ENCODE measurements at places on chromosomes 2 and 18. TPM values are rescaled to one million over a fixed set of nuclear protein-coding genes. Genes with fewer than 3 reads are reported as not detected.

DNA sequence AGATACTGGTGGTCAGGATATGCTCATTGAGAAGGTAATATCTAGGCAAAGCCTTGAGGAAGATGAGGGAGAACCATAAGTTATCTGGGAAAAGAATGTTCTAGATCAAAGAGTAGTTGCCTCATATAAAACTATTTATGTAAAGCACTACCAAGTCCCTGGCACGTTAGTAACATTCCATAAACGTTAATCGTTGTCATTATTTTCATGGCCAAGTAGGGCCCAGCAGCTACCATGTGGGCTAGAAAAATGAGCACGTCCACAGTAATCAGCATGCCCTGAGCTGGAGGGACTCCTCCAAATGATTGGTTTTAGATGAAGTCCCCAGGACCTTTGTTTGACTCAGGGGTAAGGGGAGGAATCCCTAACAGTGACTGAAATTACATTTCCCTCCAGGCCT is 32.7 kb upstream of the AFTPH start:
- DNase-seq, result no peak
- no peaks in the 10 kb centered on the region for H3K4me1 ChIP-seq
- no peak overlapping the region for H3K27ac ChIP-seq
- H3K27me3 ChIP-seq, result no peaks in the 10 kb centered on the region
- no peaks in the 10 kb centered on the region for H3K36me3 ChIP-seq

GRCh38 chr2:170587922-170588321 is 127.2 kb upstream of the SP5 start:
- DNase-seq, result no peak
- H3K4me1 ChIP-seq, result no peaks in the 10 kb centered on the region
- H3K27me3 ChIP-seq, result no peaks in the 10 kb centered on the region
- H3K27ac ChIP-seq, result no peak overlapping the region
- no peak overlapping the region for H3K4me3 ChIP-seq
- H3K36me3 ChIP-seq, result no peaks in the 10 kb centered on the region

GRCh38 chr2:205930209-205930608 is 155.8 kb downstream of the INO80D start:
- DNase-seq, result no peak
- no peaks in the 10 kb centered on the region for H3K27me3 ChIP-seq
- H3K4me1 ChIP-seq, result no peaks in the 10 kb centered on the region
- no peak overlapping the region for H3K4me3 ChIP-seq
- no peak overlapping the region for H3K27ac ChIP-seq
- no peaks in the 10 kb centered on the region for H3K36me3 ChIP-seq

GRCh38 chr2:173402405-173402974 is 47.8 kb downstream of the CDCA7 start:
- H3K4me1 ChIP-seq, result no peaks in the 10 kb centered on the region

- H3K36me3 ChIP-seq, result no peaks in the 10 kb centered on the region
- peaks cover 6% of the 10 kb centered on the region for H3K4me1 ChIP-seq
- H3K27ac ChIP-seq, result no peak overlapping the region
- no peak overlapping the region for H3K4me3 ChIP-seq
- H3K27me3 ChIP-seq, result no peaks in the 10 kb centered on the region
- DNase-seq, result no peak
These were observed 301.7 kb downstream of the TCF4 start for GRCh38 chr18:55286257-55286825.

DNA sequence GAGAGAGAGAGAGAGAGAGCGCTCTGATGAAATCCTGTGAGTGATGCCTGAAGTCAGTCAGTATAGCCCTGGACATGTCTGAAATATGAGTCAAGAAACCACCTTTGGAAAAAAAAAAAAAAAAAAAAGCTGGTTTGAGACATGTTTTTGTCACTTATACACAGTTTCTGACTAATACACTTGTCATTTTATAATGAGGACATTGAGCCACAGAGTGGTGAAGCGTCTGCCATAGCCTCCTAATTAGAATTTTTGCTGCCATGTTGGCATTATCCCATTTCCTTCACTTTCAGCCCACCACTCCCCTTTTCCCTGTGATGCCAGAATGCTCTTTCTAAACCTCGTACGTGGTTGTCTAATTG is 15.7 kb upstream of the MYO3B start:
- H3K4me3 ChIP-seq, result no peak overlapping the region
- H3K27me3 ChIP-seq, result no peaks in the 10 kb centered on the region
- H3K4me1 ChIP-seq, result no peaks in the 10 kb centered on the region
- no peak for DNase-seq

DNA sequence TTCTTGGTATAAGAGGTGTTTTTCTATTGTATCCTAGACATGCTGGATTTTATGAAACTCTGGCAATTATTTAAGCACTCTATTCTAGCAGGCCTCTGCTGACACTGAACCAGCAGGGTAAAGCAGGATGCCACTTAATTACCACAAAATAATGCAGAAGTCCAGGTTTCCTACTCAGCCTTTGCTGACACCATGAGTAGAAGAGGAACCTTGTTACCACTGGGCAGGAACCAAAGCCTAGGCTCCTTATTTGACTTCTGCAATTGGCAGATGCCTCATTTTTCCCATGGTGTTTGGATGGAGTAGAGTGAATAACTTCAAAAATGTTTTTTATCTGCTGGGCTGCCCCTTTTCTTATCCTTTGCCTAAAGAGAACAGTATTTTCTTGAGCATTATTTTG is 60.8 kb downstream of the THNSL2 start:
- no peaks in the 10 kb centered on the region for H3K36me3 ChIP-seq
- no peaks in the 10 kb centered on the region for H3K27me3 ChIP-seq
- H3K4me3 ChIP-seq, result no peak overlapping the region
- no peak overlapping the region for H3K27ac ChIP-seq

GRCh38 chr2:201084863-201085262 is 13.1 kb downstream of the NDUFB3 start:
- no peaks in the 10 kb centered on the region for H3K36me3 ChIP-seq
- no peaks in the 10 kb centered on the region for H3K4me1 ChIP-seq
- H3K4me3 ChIP-seq, result no peak overlapping the region
- DNase-seq, result no peak

- H3K36me3 ChIP-seq, result no peaks in the 10 kb centered on the region
- no peaks in the 10 kb centered on the region for H3K27me3 ChIP-seq
- no peaks in the 10 kb centered on the region for H3K4me1 ChIP-seq
- no peak overlapping the region for H3K27ac ChIP-seq
- no peak for DNase-seq
These were observed 475.6 kb upstream of the HS6ST1 start for GRCh38 chr2:128794285-128794684.

DNA sequence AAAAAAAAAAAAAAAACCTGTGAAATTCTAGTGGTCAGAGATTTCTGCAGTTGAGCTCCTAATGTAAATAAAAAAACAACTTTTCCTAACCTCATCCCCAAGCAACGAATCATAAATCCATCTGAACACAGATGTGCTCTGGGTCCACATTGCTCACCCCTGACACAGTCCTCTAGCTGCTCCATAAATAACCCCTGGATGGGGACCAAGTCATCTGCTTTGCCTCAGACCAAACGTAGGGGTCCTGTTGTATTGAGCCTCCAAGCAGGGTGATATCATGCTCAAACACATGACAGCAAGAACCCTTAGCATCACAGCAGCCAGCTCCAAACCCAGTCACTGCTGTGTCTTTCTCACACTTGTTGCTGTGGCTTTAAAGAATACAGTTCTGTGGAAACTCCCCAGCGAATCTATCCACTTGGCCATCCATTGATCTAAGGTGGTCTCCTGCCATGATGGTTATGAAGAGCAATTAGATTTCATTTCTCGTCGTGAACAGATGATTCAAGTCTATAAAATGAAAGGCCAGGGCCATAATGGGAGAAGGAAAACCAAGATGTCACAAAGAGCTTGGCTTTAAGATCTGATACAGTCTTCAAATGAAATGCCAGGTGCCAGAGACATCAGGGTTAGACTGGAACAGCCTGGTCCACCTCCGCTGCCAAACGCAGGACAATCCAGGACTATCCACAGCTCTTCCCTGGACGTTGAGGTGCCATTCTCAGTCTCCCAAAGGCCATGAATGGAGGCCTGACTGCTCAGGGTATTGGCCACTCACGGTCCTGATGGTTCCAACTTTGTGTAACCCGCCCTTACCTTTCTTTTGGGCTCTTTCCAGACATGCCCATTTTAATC is 39.0 kb downstream of the TBC1D8 start:
- H3K4me1 ChIP-seq, result peaks cover 10% of the 10 kb centered on the region
- no peak overlapping the region for H3K4me3 ChIP-seq
- no peaks in the 10 kb centered on the region for H3K27me3 ChIP-seq

DNA sequence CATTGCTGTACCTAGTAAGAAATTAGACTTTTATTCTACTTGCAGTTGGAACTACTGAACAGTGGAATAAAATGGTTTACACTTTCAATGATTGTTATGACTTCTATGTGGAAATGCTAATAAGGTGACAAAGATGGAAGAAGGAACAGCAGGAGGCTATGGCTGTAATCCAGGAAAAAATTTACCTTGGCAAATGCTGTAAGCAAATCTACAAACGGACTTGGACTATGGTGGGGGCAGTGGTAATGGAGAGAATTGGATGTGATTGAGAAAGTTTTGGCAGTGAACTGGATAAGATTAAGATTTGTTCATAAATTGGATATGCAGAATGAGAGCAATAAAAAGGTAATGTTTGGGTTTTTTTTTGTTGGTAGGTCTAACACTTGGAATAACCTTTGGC is 111.0 kb upstream of the ERBB4 start:
- DNase-seq, result no peak
- H3K4me1 ChIP-seq, result no peaks in the 10 kb centered on the region
- H3K27me3 ChIP-seq, result no peaks in the 10 kb centered on the region
- no peak overlapping the region for H3K27ac ChIP-seq
- no peaks in the 10 kb centered on the region for H3K36me3 ChIP-seq

DNA sequence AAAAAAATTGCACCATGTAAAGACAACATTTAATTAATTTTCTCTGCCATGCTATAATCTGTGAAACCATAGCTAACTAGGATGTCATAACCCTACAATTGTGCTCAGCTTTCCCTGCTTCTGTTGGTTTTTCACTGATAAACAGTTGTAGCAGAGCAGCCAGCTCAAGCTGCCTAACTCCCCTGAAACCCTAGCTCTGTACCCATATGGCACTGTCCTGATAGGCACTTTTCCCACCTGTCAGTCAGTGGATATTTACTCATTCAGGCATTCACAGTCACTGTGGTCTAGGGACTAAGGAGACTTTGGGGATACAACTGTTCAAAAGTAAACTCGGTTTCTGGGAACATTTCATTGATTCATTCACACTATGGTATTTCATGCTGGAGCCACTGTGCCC is 407.0 kb downstream of the DSEL start:
- no peak overlapping the region for H3K27ac ChIP-seq
- no peak overlapping the region for H3K4me3 ChIP-seq
- H3K36me3 ChIP-seq, result no peaks in the 10 kb centered on the region
- no peaks in the 10 kb centered on the region for H3K27me3 ChIP-seq
- H3K4me1 ChIP-seq, result no peaks in the 10 kb centered on the region

DNA sequence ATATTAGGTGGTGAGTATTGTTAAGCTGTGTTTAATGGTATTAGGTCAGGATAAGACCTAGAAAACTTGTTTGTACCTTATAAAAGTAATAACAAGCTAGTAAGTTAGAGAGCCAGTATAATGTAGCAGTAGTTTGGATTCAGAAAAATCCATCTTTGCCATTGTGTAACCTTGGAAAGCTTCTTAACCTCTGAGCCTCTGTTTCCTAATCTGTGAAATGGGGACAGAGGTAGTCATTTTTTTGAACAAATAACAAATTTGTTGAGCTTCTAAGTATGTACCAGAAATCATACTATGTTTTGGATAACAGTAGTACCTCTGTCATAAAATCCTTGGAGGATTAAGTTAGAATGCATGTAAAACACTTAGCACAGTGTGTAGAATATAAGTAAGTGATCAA is 12.5 kb downstream of the GLS start:
- DNase-seq, result no peak
- no peaks in the 10 kb centered on the region for H3K4me1 ChIP-seq
- no peak overlapping the region for H3K4me3 ChIP-seq
- H3K27me3 ChIP-seq, result no peaks in the 10 kb centered on the region
- H3K36me3 ChIP-seq, result no peaks in the 10 kb centered on the region

GRCh38 chr2:38106405-38107094 is 30.6 kb upstream of the CYP1B1 start:
- no peaks in the 10 kb centered on the region for H3K27me3 ChIP-seq
- no peak overlapping the region for H3K4me3 ChIP-seq
- peaks cover 9% of the 10 kb centered on the region for H3K4me1 ChIP-seq
- peak overlapping the region; percentile 46 for H3K27ac ChIP-seq
- DNase-seq, result no peak
- H3K36me3 ChIP-seq, result no peaks in the 10 kb centered on the region

DNA sequence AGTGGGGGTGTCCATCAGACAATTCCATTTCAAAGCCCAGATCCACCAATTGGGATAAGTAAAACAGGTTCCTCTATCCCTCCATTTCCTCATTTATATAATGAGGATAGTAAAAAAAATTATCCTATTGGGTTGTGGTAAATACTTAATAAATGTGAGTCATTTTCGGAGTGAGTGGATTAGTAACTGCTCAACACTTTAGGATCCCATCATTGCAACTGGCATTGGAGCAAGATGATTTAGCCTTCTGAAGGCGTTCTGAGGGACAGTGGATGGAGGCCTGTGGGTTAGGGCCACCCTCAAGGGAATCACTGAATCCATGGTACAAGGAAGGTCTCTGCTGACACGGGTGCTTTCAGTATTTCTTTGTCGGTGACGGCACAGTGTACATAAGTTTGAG is 108.6 kb upstream of the FZD7 start:
- H3K4me3 ChIP-seq, result no peak overlapping the region
- H3K27me3 ChIP-seq, result no peaks in the 10 kb centered on the region
- no peak overlapping the region for H3K27ac ChIP-seq

DNA sequence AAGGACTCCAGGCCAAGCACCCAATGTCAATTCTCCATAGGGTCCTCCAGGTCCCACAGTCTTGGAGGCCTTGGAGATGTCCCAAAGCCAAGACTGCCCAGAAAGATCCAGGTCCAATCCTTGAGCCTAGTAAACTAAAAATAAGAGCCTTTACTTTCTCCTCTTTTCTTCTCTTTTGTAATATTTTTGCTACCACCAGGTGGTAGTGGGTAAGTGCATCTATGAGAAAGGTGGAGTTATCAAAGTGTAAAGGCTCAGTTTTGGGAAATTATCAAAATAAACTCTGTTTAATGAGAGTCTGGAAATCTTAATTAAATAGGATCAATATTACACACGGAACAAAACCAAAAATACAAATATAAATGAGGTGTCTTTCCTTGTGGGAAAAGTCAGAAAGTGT is 276.4 kb downstream of the ALK start:
- H3K27ac ChIP-seq, result no peak overlapping the region
- no peak for DNase-seq
- no peaks in the 10 kb centered on the region for H3K36me3 ChIP-seq
- H3K4me3 ChIP-seq, result no peak overlapping the region

GRCh38 chr2:170986566-170987258 is 57.7 kb downstream of the GORASP2 start:
- no peak overlapping the region for H3K4me3 ChIP-seq
- no peaks in the 10 kb centered on the region for H3K27me3 ChIP-seq
- H3K27ac ChIP-seq, result no peak overlapping the region
- peaks cover 1% of the 10 kb centered on the region for H3K4me1 ChIP-seq
- no peaks in the 10 kb centered on the region for H3K36me3 ChIP-seq

GRCh38 chr2:38215993-38216392 is 140.0 kb upstream of the CYP1B1 start:
- peaks cover 5% of the 10 kb centered on the region for H3K4me1 ChIP-seq
- H3K27me3 ChIP-seq, result no peaks in the 10 kb centered on the region
- DNase-seq, result no peak
- H3K36me3 ChIP-seq, result no peaks in the 10 kb centered on the region
- H3K27ac ChIP-seq, result no peak overlapping the region

STAMBP gene
- 67.9 TPM for polyA plus RNA-seq

TPRKB gene
- 41.7 TPM for polyA plus RNA-seq

MEIS1 gene
- polyA plus RNA-seq, result 50.2 TPM

GAL3ST2 gene
- polyA plus RNA-seq, result 0.05 TPM

GPAT2 gene
- 2.4 TPM for polyA plus RNA-seq

MAPRE3 gene
- polyA plus RNA-seq, result 34.3 TPM

REG3G gene
- 0.08 TPM for polyA plus RNA-seq

POTEJ gene
- polyA plus RNA-seq, result not detected

HOXD3 gene
- 10.1 TPM for polyA plus RNA-seq

FBXO41 gene
- 2.4 TPM for polyA plus RNA-seq

GCG gene
- not detected for polyA plus RNA-seq
